ENCODE measurements at places on chromosomes 1 and 21.

DNA sequence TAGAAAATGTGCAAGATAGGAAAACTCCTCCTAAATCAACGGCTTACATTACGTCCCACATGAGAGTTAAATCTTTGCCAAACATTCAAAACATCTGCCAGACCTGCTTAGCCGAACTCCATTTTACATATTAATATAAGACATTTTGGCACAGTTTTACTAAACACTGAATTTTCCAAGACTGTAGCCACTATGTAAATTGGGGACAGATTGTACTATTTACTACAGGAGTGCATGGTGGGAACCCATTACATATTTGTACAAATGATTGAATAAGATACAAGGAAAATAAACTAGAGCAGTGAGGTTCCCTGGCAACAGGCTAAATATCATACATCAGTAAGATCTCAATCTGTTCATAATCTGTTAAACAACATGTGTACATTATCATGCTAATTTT lies 1234.4 kb downstream of the KCNT2 start:
- DNase-seq, result no peak

DNA sequence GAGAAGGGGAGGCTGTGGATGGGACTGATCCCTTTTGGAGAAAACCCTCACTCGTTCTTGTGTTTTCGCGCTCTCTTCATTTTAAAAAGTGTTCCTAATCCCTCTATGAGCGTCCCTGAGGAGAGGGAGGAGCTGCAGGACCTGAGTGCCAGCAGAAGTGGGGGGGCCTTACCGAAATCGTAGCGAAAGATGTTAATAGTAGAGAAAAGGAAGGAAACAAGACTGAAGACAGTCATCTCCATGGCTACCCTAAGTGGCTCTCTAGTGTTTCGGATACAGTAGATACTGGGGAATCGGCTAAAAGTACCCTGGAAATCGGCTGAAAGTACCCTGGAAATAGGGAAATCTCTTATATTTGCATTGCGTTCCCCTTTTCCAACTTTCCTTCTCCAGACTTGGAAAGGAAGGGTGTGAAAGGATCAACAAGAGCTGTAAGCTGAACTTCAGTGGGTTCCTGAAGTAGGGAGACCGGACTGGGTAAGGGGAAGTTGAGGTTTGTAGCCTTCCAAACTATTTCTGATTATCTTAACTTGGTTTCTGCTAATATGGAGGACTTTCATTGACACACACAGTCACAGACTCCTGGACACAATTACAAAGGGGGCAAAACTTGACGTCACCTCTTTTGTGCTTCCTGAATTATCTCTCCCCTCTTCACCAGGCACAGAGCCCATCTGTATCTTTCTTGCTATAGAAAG lies 486 bp upstream of the DSTYK start:
- DNase-seq, result no peak

DNA sequence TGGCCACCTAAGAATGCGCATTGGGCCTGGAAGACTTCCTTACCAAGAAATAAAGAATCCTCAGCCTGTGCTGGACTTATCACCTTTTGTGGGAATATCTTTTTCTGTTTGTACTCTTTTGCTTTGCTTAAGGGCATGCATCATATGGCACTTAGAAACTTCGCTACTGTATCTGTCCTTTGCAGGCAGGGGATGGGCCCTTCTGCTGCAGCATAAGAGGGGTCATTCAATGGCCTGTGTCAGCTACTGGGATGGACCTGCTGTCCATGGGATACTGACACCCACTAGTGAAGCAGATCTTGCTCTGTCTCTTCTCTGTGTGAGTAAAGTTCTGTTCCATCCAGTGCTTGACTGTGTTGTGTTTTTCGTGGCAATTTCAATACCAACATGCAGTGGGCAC lies 239.0 kb upstream of the JUN start:
- no peak for DNase-seq

DNA sequence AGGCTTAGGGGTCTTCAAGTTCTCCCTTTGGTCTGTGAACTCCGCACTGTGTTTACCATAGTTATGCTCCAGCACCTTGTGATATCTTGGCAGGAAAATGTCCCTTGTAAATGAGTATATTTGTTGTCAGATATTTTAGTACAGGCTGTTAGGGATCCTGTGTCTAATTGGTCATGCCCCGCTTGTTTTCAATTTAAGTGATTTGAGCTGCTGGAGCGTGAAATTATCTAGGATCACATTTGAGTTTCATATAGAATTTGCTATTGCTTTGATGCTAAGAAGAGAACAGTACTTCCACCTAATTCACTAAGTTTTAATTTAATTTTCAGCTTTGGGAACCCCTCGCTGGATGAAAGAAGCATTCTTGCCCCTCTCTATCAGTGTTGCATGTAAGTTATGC lies 15.4 kb upstream of the TOR3A start:
- DNase-seq, result no peak

- DNase-seq, result no peak
Measured at GRCh38 chr1:97926017-97926708, 5.3 kb upstream of the DPYD start.
